Suppressor macrophage treated with lipopolysaccharide for 4 hours (primary cell): ENCODE measurements at places on chromosomes 13 and 19.

- no peak for DNase-seq
Measured at GRCh38 chr19:30236587-30236986, 135.6 kb upstream of the ZNF536 start.

GRCh38 chr13:114130837-114131582 is 1.4 kb downstream of the RASA3 start:
- DNase-seq, result peak; percentile 73

GRCh38 chr13:46731535-46731934 is 65.4 kb downstream of the ESD start:
- DNase-seq, result no peak

GRCh38 chr19:18978616-18979015 is 37.6 kb upstream of the HOMER3 start:
- no peak for DNase-seq

GRCh38 chr19:46066471-46066870 is 25.7 kb upstream of the IGFL4 start:
- DNase-seq, result no peak

- DNase-seq, result no peak
Measured at GRCh38 chr19:45253396-45254027, 2.4 kb downstream of the MARK4 start.

- no peak for DNase-seq
Measured at GRCh38 chr19:56119582-56119978, 1.5 kb downstream of the ZNF787 start.
